Muscle of back (tissue), 13 donors: ENCODE measurements at places on chromosomes 16 and 17. TPM values are rescaled to one million over a fixed set of nuclear protein-coding genes. Genes with fewer than 3 reads are reported as not detected.

- DNase-seq = no peak
Measured at GRCh38 chr16:82252582-82252981, 82.6 kb upstream of the MPHOSPH6 start.

DNA sequence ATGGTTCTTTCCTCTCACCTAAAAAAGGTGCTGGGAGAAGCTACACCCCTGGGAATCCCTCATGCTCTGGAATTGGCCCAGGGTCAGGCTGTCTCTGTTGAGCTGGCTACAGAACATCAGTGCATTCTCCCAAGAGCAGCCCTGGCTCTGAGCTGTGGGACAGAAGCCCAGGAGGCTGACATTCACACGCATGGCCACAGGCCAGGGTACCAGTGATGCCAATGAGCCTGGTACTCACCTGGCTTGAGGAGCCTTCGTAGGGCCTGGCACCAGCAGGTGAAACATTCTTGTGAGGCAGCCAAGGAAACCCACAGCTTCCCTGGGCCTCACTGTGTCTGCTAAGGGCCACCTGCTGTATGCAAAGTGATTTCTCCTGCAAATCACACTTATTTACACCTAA lies 121.7 kb upstream of the CCL2 start:
- DNase-seq = no peak

GRCh38 chr16:82331397-82331796 lies 161.4 kb upstream of the MPHOSPH6 start:
- DNase-seq = no peak

The AOC2 gene
- 0.77 TPM for polyA plus RNA-seq

The TNFRSF17 gene
- not detected for polyA plus RNA-seq
